ENCODE measurements at places on chromosomes 7 and 10. TPM values are rescaled to one million over a fixed set of nuclear protein-coding genes. Genes with fewer than 3 reads are reported as not detected.
A peak's percentile ranks its signal among the peaks of the same experiment; 100 is the strongest.

GRCh38 chr10:24854256-24854655 is 98.2 kb downstream of the PRTFDC1 start:
- no peaks in the 10 kb centered on the region for H3K4me1 ChIP-seq
- H3K36me3 ChIP-seq: no peaks in the 10 kb centered on the region
- no peaks in the 10 kb centered on the region for H3K27me3 ChIP-seq
- no peak overlapping the region for H3K27ac ChIP-seq
- no peak for DNase-seq
- H3K4me3 ChIP-seq: no peak overlapping the region

DNA sequence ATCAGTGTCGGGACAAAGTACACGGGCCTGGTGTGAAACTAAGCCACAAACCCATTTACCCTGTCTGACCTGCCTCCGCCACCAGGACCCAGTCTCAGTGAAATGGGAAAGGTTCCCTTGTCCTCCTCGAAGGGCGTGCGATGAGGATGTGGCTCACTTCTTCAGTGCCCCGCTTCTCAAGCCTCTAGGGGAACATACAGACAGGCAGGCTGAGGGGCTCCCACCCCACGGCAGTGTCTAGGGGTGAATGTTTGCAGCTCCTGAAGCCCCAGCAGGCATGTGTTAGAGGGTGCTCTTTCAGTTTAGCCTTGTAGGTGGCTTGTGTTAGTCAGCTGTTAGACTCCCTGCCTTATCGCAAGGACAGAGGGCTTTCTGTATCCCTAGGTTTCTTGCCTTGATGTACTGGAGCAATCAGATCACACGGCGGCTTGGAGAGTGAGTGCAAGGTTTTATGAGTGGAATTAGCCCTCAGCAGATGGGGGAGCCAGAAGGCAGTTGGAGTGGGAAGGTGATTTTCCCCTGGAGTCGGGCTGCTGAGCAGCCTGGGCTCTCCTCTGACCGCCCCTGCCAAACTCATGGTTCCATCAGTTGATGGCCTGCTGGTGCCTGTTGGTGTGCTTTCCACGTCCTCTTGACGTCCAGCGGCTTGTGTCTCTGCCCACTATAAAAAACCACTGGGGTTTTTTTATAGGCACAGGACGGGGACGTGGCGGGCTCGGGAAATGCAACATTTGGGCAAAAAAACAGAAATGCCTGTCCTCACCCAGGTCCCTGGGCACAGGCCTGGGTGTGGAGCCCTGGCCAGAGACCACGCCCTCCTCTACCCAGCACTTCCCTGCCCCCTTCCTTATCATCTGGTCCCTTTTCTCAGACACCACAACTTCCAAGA is 759 bp downstream of the NUDT1 start:
- no peaks in the 10 kb centered on the region for H3K36me3 ChIP-seq
- peak overlapping the region; percentile 75 for H3K4me3 ChIP-seq
- H3K27ac ChIP-seq: no peak overlapping the region
- H3K4me1 ChIP-seq: peaks cover 7% of the 10 kb centered on the region
- H3K27me3 ChIP-seq: no peaks in the 10 kb centered on the region
- no peak for DNase-seq

DNA sequence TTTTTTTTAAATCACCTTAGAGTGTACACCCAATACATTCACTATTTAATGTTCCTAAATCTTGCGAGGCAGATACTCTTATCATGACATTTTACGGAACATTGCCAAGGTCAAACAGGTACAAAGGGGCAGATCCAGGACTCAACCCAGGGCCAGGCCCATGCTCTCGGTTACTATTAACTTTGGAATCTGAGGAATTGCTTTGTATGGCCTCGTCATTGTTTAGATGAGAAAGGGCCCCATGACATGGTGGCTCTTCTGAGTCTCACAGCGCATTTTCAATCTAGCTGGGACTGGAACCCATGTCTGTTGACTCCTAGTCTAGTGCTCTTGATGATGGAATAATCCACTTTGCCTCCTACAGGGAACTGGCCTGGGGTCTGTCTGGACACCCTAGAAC is 59.1 kb downstream of the GATA3 start:
- no peaks in the 10 kb centered on the region for H3K4me1 ChIP-seq
- H3K36me3 ChIP-seq: no peaks in the 10 kb centered on the region
- no peak overlapping the region for H3K4me3 ChIP-seq
- no peak overlapping the region for H3K27ac ChIP-seq
- no peaks in the 10 kb centered on the region for H3K27me3 ChIP-seq

DNA sequence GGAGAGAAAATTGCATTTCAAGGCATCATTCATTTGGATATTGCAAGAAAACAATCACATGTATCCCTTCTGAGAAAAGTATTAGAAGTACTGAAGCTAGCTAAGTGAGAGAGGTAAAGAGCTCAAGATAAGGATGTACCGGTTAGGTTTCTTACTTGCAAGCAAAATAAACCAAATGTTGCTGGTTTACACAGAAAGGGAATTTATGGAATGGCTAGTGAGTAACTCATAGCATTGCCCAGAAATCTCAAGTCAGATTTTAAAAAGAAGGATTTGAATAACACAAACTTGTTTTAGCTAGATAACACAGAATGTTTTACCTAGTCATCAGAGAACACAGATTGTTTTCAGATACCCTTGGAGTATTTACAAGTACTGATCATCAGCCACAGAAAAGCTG is 30.6 kb downstream of the KLHL7 start:
- H3K4me3 ChIP-seq: no peak overlapping the region
- DNase-seq: no peak
- no peaks in the 10 kb centered on the region for H3K4me1 ChIP-seq
- no peaks in the 10 kb centered on the region for H3K36me3 ChIP-seq
- no peak overlapping the region for H3K27ac ChIP-seq
- no peaks in the 10 kb centered on the region for H3K27me3 ChIP-seq

- no peaks in the 10 kb centered on the region for H3K27me3 ChIP-seq
- H3K27ac ChIP-seq: no peak overlapping the region
- DNase-seq: no peak
- no peaks in the 10 kb centered on the region for H3K36me3 ChIP-seq
- H3K4me1 ChIP-seq: peaks cover 6% of the 10 kb centered on the region
Observed at GRCh38 chr10:83542774-83543411, 596.4 kb upstream of the GHITM start.

DNA sequence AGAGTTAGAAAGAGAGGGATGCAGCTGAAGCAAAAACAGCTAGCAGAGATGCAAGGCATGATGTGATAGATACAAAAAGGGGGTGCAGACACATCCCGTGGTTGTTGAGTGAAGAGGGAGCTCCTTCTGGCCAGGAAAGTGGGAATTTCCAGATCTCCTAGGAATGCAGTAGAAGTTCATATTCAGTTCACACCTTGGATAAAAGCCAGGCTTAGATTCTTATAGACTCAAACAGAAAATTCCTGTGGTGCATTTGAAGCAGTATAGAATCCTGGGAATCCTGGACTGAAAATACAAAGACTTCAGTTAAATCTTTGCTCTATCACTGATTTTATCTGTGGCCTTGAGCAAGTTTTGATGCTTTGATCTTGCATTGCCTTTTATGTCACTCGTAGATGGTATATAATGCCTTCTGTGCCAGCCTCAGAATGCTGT is 33.9 kb downstream of the SGPL1 start:
- no peak overlapping the region for H3K4me3 ChIP-seq
- H3K27ac ChIP-seq: no peak overlapping the region
- no peaks in the 10 kb centered on the region for H3K27me3 ChIP-seq
- DNase-seq: no peak

DNA sequence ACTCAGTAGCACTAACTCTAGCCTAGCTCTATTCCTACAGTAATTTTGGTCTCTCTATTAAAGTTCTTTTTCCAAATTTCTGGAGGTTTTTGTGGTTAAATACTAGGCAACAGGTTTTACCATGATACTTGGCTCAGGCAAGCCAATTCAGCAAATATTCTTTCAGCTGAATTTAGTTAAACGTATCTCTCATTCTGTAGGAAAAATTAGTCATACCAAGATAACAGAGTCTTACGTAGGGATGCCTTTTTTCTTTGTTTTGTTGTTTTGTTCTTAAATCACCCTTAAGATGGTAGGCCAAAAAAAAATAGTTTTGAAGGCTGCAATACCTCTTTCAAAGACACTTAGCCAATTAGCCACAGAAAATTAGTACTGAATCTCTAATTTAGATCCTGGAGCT is 180.5 kb downstream of the MAGI2 start:
- H3K36me3 ChIP-seq: no peaks in the 10 kb centered on the region
- no peak overlapping the region for H3K4me3 ChIP-seq
- no peak for DNase-seq
- H3K27me3 ChIP-seq: no peaks in the 10 kb centered on the region
- H3K4me1 ChIP-seq: no peaks in the 10 kb centered on the region

DNA sequence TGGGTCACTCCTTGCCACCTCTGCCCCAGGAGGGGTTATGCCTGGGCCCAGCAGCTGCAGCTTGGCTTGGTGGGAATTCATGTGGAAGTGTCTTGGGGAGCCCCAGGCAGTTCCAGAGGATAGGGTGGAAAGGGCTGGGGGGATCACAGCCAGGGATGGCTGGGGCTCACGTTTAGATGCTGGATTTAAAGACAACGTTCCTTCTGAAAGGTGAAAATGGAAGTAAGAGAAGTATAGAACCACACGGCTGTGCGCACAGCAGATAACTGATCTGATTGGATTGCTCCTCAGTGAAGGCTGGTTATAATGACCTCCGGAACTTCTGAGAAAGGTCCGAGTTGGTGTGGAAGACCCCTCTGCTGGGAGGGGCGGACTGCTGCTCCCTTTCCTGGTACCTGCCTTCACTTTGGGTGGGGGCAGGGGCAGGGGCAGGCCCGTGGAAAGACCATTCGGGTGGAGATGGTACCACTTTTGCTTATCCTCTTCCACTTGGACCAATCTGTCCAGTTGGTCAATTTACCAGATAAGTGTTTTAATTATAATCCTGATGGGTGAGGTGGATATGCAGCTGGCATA is 7.9 kb upstream of the MYL7 start:
- no peaks in the 10 kb centered on the region for H3K27me3 ChIP-seq
- no peak overlapping the region for H3K27ac ChIP-seq
- no peak overlapping the region for H3K4me3 ChIP-seq
- no peaks in the 10 kb centered on the region for H3K4me1 ChIP-seq

DNA sequence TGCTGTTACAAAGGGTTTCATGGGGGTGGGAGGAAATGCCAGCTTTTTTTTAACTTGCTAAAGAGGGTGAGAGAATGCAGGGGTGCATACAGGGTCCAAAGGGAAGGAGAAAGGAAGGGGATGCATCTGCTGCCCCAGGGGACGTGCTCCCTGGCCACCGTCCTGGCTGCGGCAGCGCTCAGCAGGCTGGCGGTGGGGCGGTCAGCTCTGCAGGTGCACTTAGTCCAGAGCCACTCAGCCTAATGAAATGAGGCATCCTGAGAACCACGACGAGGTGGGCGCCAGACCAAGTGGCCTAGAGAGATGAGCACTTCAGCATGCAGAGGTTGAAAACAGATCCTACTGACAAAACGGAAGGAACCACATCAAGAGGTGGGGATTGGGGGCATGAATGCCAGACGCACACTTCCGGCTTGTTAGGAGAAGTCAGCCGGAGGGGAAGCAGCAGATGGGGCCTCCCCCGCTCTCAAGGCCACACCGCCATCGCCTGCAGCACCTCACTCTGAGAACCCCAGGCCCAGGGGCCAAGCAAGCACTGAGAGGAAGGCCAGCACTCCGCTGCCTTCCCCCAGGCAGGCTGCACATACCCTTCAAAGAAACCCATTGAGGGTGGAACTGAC is 94.5 kb downstream of the MAD1L1 start:
- H3K4me1 ChIP-seq: no peaks in the 10 kb centered on the region
- H3K27me3 ChIP-seq: no peaks in the 10 kb centered on the region
- no peaks in the 10 kb centered on the region for H3K36me3 ChIP-seq
- no peak for DNase-seq
- no peak overlapping the region for H3K27ac ChIP-seq

DNA sequence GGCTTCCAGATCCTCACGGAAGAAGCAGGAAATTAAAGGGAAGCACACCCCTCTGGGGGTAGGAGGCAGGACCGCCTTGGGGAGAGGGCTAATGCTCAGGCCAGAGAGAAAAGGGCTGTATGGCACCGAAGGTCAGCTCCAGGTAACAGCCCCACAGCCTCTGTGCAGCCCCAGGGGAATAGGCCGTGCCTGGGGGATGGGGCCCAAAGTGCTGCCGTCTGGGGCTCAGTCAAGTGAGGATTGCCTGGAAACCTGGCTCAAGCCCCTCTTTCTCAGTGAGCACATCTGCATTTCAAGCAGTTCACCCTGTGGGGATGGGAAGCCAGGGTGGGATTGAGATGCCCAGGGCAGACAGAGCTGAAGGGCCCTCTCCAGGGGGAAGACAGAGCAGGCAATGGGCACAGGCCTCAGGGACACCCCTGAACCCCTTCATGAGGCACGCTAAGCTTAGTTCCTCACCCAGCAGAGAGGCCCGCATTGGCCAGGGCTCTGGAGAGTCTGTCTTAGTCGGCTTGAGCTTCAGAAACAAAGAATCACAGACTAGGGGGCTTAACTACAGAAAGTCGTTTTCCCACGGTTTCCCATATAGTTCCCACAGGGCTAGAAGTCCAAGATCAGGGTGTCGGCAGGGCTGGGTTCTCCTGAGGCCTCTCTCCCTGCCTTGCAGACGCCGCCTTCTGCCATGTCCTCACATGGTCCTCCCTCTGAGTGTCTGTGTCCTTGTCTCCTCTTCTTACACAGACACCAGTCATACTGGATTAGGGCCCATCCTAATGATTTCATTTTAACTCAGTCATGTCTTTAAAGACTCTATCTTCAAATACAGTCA is 118.2 kb downstream of the PTPN20 start:
- DNase-seq: no peak
- no peak overlapping the region for H3K27ac ChIP-seq
- H3K36me3 ChIP-seq: no peaks in the 10 kb centered on the region
- no peak overlapping the region for H3K4me3 ChIP-seq

DNA sequence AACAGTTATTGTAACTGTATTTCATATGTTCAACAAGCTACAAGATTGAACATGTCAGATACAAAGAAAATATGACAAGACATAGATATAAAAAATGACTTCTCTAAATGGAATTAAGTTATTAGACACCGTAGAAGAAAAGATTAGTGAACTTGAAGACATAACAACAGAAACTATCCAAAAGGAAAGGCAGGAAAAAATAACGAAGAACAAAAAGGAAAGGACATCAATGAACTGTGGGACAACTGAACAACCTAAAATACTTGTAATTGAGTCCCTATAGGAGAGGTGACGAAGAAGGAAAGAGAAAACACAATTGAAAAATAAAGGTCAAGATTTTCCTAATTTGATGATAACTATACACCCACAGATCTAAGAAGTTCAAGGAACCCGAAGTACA is 32.3 kb downstream of the UPF2 start:
- no peak overlapping the region for H3K4me3 ChIP-seq
- no peak for DNase-seq
- H3K27ac ChIP-seq: no peak overlapping the region

The IQUB gene
- 2.0 TPM for total RNA-seq
